ENCODE measurements at places on chromosomes 2 and 18. TPM values are rescaled to one million over a fixed set of nuclear protein-coding genes. Genes with fewer than 3 reads are reported as not detected.

DNA sequence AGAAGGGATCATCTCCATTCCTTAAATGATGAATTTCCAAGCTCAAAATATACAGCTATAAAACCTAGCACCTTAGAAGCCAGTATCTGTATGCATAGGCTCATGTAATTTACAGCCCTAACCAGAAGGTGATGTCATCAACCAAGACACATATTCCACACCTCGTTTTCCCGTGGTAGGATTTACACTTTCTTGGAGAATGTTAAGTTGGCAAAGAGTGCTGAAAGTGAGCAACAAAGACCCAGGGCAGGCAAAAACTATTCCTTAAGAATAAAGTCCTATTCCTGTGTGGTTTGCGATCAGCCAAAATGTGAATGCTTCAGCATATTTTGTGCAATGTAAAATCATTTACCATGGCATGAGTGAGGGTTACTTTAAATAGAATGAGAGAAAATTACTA, 247.1 kb downstream of the OSR1 start:
- DNase-seq, result peak; percentile 35

DNA sequence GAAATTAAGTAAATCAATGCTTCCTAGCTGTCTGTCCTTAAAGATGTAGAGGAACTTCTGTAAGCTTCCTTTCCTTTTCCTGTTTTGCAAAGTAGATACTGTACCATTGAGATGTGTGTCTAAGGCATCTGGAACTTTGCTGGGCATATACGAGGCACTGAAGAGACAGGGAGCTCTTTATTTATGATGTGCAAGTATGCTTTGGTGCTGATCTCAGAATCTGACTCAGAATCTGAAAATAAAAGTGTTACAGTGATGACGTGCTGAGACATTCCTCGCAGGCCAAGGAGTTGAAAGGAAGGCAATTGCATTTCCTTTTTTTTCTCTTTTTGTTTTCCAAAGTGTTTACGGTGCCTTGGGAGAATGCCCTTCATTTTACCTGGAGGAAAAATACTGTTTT, 230.9 kb upstream of the RGPD4 start:
- no peak for DNase-seq

- DNase-seq, result no peak
Measured at GRCh38 chr18:21391074-21391673, 149.1 kb downstream of the GREB1L start.

Gene POTEC
- not detected for polyA plus RNA-seq

Gene MEP1B
- polyA plus RNA-seq, result not detected

Gene FAM161A
- polyA plus RNA-seq, result 14.0 TPM

Gene NPHP1
- 10.7 TPM for polyA plus RNA-seq

Gene MOGAT1
- not detected for polyA plus RNA-seq

DNA sequence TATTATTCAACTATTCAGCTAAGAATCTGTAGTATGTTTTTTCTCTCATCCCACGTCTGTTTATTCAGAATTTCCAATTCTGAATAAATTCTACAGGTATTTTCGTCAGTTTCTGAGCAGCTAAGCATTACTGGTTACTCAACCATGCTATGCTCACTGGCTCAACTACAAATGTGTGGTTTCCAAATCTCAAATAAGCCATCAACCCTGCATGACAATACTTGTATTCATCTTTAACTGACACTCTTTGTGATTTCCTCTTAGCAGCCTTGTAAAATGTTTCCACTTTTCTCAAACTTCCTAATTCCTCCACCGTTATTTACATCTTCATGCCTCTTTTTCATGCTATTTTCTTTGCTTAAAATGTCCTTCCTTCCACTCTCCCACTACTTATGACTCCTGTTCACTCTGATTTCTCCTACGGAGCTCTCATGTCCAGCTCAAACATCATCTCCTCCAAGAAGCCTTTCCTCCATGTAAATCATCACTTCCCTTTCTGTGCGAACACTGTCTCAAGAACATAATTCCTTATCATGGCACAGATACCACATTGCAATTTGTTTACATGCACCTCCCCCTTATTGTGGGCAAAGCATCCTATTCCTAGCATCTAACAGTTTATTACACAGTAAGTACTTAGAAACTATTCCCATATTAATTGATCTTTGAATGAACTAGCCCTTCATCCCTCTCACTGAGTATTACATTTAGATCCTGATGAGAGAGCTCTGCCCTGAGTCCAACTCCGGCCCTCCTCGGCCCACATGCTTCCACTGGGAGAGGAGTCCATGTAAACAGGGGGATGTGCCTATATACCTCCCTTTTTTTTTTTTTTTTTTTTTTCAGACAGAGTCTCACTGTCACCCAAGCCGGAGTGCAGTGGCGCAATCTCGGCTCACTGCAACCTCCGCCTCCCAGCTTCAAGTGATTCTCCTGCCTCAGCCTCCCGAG, 10.5 kb downstream of the CCDC88A start:
- DNase-seq, result no peak

Measured in muscle of arm (tissue), 14 donors.